Upper lobe of left lung (tissue), 6 donors: ENCODE measurements at places on chromosomes 13 and 19.

- no peak for DNase-seq
Measured at GRCh38 chr19:51259348-51260245, 8.7 kb downstream of the SIGLECL1 start.

GRCh38 chr13:69547780-69548179 lies 559.8 kb upstream of the ATXN8OS start:
- DNase-seq, result no peak

GRCh38 chr19:47381653-47382279 lies 32.7 kb downstream of the DHX34 start:
- DNase-seq, result no peak

GRCh38 chr19:14559916-14560775 lies 11.7 kb downstream of the NDUFB7 start:
- DNase-seq, result peak; percentile 62

DNA sequence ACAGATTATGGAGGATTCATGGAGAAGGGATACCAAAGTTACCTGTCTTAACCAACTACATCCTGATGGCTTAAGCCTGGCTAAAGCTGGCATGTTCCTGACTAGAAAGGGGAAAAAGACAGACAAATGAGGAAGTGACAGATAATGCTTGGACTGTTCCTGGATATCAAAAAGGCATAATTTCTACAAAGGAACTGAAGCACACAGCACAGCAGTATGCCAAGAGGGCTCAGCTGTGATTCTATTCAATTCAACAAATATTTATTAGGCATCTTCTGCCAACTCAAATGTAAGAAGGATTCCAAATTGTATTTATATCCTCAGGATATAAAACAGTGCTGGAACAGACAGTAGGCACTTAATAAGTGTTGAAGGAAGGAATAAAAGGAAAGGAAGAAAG lies 59.5 kb downstream of the KLF12 start:
- no peak for DNase-seq

DNA sequence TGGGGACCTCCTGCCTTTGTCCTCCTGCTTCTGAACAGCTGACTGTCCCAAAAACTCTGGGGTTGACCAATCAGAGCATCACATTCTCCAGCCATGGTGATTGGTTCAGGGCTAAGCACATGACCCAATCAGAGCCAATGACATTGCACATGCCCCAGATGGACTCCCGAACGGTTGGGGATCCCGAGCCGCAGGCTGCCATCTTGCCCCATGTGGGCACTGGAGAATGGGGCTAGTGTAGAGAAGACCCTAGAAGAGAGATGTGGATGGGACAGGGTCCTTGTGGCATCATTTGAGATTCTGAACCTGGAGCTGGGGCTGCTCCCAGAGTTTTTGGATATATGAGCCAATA lies 31.3 kb upstream of the PEPD start:
- no peak for DNase-seq

DNA sequence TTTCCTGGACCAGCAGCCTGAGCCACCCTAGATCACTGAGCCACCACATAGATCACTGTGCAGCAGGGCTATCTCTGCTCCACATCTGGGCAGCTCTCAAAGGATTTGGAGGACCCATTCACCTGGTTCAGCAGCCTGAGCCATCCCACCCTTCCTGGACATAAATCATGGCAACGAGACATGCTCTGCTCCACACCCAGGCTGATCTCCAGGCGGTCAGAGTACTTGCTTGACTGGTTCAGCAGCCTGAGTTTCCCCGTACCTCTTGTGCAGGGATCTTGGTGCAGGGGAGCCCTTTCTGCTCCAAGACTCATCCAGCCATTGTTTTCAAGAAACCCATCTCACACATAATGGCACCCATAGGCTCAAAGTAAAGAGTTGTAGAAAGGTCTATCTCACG lies 195.3 kb downstream of the LIG4 start:
- no peak for DNase-seq

GRCh38 chr13:113916330-113916815 lies 52.5 kb upstream of the GAS6 start:
- DNase-seq, result no peak

- no peak for DNase-seq
Measured at GRCh38 chr13:108924134-108924533, 294.7 kb downstream of the MYO16 start.

- peak; percentile 67 for DNase-seq
Measured at GRCh38 chr19:42368360-42368759, 21.7 kb downstream of the CNFN start.

- no peak for DNase-seq
Measured at GRCh38 chr13:112347986-112348385, 28.2 kb upstream of the SPACA7 start.

GRCh38 chr13:39100996-39101738 lies 62.9 kb downstream of the NHLRC3 start:
- no peak for DNase-seq

- no peak for DNase-seq
Measured at GRCh38 chr13:37686501-37686900, 87.9 kb upstream of the POSTN start.

DNA sequence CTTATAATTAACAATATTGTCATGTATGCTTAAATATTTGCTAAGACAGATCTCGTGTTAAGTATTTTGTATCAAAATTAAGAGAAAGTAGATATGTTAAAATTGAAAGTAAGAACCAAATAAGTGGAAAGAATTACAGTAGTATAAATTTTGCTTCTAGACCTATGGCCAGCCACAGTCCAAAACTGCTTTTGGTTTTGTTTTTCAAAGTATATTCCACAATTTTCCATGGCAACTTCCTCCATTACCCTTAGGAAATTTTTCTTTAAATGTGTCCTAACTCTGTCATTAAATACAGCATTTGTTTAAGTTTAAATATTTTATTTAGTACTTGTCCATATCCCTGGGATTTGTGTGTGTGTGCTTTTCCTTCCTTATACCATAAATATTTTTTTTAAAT lies 689.0 kb downstream of the DIAPH3 start:
- no peak for DNase-seq

DNA sequence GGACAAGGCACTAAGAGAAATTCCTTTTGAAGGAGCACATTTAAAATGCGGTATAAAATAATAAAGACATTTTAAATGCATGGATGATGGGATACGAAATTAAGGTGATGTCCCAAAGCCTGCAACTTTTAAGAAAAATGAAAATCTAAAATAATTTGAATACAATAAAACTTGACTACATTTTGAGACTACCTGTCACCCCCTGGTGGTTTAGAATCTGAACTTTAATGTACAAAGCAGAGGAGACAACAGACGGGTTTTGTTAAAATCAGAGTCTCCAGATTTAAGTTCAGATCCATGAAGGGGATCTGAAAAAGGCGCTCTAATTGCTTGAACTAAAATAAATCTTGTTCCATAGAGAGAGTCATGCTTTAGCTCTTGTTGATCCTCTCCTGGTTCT lies 1129.3 kb upstream of the PCDH20 start:
- no peak for DNase-seq

DNA sequence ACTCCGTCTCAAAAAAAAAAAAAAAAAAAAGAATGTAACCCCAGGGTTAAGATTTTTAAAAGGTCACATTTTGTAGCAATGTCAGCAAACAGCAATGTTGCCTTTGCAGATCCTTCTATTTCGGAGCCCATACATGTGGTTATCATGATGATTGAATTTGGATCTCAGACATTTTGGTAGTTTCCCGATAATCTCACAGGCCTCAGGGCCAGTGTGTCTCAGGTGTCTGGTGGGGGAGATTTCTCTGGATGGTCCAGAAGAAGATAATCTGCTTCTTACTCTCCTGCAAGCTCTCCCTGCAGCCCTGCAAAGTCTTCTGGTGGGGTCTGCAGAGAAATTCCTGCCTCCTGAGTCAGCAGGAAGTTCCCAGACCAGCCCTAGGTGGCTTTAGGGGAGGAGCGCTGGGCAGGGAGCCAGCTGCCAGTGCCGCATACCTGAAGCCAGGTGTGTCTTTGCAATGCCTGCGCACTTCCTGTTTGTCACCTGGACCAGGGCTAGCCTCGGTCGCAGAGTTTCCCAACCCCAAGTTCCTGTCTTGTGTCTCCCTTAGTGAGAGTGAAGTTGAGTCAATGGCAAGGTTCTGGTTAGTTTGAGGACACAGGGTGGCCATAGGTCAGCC lies 1.4 kb downstream of the SH2D3A start:
- DNase-seq, result peak; percentile 92

DNA sequence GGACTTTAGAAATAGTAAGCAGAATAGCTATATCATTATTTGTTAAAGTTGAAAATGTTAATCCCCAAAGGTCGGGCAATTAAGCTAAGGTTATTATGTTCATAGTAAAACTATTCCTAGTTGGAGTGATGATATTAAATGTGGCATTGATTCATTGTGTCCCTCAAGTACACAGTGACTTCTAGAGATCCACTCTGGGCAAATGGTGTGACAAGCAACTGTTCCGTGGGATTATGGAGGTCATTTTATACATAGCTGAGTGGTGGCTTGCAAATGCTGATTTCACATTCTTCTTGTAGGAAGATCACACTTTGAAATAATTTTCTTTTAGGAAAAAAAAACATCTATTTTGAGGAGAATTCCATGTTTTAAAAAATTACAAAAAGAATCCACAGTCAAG lies 317.8 kb downstream of the ATP8A2 start:
- DNase-seq, result no peak

GRCh38 chr13:58476206-58476918 lies 844.8 kb downstream of the PCDH17 start:
- no peak for DNase-seq

- no peak for DNase-seq
Measured at GRCh38 chr19:10935371-10936059, 6.9 kb downstream of the TIMM29 start.

- no peak for DNase-seq
Measured at GRCh38 chr19:53864308-53864836, 3.3 kb upstream of the MYADM start.

- DNase-seq, result no peak
Measured at GRCh38 chr19:58560921-58561320, 2.5 kb upstream of the UBE2M start.

GRCh38 chr13:76266561-76266960 lies 619.6 kb downstream of the KCTD12 start:
- DNase-seq, result no peak

DNA sequence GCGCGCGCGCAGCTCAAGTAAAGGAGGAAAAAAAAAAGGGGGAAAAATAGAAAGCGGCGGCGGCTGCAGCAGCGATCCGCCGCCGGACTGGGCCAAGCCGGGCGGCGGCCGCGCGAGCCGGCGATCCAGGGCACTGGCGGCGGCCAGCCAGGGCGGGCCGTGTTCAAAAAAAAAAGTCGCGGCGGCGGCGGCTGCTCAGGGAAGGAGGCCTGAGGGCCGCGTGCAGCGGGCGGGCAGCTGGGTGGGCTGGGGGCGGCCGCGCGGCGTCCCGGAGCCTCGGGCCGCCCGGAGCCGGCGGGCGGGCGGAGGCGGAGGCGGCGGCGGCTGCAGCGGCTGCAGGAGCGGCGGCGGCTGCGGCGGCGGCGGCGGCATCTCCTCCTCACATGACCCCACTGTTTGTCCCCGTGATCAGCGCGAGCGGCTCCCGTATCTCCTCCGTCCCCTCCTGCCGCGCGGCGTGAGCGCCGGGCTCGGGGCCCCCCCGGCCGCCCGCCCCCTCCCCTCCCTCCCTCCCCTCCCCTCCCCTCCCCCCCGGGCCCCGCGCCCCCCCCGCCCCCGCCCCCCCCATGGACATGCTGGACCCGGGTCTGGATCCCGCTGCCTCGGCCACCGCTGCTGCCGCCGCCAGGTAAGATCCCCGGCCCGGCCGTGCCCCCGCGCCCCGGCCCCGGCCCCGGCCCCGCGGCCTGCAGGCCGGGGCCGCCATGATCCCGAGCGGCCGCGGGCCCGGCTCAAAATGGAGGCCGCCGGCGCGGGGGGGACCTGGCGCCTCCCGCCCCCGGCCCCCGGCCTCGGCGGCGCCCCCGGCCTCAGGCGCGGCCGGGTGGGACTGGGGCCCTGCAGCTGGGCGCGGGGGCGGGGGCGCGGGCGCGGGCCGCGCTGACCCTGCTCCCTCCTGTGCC lies at the start of gene USF2:
Gene USF2, plus strand, starts transcription at position 427 of the 902 bp plus-strand sequence. Its CDS starts 140 bp downstream, at position 567.
- DNase-seq, result peak; percentile 92

- DNase-seq, result no peak
Measured at GRCh38 chr13:88526186-88526852, 855.1 kb downstream of the SLITRK5 start.

DNA sequence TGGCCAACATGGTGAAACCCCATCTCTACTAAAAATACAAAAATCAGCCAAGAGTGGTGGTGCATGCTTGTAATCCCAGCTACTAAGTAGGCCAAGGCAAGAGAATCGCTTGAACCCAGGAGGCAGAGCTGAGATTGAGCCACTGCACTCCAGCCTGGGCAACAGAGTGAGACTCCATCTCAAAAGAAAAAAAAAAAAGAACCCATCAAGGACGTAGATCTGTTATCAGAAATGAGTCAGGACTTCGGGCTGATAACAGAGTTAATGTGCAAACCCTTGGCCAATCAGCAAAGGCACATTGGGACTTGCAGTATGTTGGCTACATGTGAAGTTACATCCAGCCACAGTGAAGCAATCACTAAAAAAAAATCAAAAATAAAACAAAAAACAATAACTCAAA lies 4.8 kb upstream of the LGALS7B start:
- no peak for DNase-seq

DNA sequence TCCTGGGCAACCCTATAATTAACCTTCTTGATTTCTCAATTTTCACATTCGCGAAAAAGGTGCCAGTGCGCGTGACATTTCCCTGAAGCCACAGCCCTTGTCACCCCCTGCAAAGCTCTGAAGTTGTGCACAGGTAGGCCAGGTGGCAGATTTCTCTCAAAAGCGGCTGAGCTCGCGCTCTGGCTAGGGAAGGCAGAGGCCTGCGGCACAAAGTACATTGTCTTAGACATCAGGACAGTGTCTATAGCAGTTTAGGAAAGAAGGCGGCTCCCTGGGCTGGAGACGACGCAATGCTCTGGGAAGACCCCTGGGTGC lies 42.9 kb upstream of the ZNF14 start:
- DNase-seq, result peak; percentile 29

GRCh38 chr19:47419789-47420188 lies 462 bp upstream of the MEIS3 start:
- DNase-seq, result peak; percentile 64

GRCh38 chr19:6056801-6057650 lies 53.3 kb downstream of the RFX2 start:
- DNase-seq, result no peak

DNA sequence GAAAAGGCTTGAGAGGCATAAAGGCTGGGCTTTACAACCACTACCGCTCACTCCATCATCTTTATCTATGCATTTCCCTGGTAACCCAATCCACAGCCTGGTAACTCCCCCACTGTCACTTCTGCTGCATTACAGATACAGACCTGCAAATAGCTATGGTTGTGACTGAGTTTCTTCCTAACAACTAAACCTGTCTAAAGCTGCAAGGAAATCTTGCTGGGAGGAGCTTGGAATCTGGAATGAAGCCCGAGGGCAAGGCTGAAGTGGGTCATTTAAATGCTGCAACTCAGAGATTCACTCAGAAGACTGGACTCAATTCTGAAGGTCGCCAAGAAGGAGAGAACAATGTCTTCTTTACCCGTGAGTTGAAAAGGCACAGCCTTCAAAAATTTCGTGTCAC lies at the start of gene LGALS13:
Gene LGALS13, plus strand, starts transcription at position 301 of the 400 bp plus-strand sequence. Its CDS starts 45 bp downstream, at position 346.
- no peak for DNase-seq

GRCh38 chr19:10259162-10259905 lies 7.3 kb downstream of the MRPL4 start:
- peak; percentile 81 for DNase-seq

DNA sequence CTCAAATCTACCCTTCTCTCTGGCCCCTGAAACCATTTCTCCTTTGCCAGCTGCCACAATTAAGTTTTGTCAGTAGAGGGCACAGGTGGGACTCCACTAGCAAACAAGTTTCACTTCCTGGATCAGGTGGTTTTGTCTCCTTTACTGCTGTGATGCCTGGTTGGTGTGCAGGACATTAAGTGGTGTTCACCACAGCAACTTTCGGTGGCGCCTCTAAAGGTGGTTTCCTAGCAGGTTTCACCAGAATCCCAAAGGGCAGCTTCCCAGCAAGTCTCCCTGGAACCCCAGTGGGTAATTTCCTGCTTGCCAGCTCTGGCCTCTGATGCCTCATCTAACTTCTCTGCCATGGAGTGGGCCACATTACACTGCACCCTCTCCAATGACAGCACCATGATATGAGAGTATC lies 16.6 kb downstream of the MED4 start:
- no peak for DNase-seq
